Effector memory CD8-positive, alpha-beta T cell (primary cell): ENCODE measurements at places on chromosomes 11 and 22.
A peak's percentile ranks its signal among the peaks of the same experiment; 100 is the strongest.

DNA sequence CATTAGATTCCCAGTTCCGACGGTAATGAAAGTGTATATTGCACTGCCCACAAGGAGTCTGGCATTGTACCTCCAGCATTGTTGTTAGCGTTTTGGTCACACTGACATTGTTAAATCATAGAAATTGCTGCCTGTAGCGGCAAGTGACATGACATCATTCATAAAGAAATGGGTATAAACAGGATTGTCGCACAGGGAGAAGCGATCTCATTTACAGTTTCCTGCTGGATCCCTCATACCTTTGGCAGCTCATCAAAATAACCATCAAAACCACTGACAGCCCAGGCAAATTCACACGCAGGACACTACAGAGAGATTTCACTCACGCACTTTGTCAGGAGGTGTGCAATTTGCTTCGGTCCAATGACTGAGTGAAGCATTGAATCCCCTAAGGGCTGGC lies 3.5 kb downstream of the HTR3B start:
- DNase-seq: no peak

DNA sequence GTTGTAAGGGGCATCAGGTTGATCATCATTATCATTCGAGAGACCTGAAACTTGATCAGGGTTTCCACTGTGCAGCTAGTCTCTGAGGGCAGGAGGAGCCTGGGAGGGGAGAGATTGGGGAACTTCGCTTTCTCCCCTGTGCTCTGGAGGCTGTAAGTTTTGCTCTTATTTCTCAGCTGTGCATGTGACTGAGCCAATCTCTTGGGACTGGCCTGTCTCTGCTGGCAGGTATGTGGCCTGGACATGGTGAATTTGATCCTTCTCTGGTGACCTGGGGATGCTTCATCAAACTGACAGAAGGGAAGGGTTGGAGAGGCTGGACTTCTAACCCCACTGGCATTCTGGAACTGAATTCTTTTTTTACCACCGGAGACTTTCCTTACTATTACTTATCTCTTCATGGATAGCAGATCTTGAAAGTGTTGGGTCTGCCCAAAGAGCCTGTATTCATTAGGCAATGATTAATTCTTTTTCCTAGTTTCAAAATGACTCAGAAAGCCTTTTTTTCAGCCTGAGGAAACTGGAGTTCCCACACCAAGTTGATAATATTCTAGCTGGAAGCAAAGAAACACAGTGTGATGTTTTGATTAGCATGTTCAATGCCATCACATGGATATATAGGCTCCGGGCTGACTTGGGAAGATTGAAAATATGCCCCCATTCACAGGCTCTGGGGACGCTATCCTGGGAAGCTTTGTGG lies 36.5 kb downstream of the TSPAN18 start:
- no peak for DNase-seq

DNA sequence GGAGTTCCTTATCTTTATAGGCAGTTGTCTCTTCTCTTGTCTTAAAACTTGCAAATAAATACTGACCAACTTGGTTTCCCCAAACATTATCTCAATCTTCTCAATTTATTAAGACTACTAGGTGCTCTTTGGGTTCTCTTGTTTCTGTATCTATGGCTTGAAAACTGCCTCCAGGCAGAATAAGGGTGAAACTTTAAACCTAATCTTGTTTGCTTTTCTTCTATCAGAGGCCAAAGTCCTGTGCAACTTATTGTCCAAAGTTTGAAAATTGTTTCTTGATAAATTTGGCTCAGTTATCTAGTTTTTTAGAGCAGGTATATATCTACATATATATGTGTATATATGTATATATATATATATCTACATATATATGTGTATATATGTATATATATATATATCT lies 110.1 kb upstream of the ANO5 start:
- DNase-seq: no peak

DNA sequence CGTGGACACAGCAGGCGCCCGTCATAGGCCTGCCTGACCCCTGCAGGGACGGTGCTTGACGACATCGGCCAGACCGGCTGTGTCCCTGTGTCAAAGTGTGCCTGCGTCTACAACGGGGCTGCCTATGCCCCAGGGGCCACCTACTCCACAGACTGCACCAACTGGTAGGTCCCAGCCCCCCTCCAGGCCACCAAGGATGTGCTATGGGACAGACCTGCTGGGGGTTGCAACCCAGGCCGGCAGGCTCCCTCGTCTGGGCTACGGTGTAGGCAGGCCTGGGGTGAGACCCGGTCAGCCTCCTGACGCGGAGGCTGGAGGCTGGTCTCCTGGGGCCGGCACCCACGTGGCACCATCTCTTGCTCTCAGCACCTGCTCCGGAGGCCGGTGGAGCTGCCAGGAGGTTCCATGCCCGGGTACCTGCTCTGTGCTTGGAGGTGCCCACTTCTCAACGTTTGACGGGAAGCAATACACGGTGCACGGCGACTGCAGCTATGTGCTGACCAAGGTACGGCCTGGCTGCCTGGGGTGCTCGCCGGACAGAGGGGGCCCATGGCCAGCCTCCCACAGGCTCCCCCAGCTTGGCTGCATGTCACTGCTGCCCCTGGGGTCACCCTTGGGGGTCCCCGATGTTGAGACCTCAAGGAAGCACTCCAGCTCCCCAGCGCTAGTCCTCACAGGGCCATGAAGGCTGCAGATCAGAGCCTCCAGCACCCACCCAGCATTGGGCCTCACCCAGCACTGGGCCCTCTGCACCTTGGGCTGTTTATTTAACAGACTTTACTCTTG lies 7.7 kb downstream of the MUC5AC start:
- no peak for DNase-seq

DNA sequence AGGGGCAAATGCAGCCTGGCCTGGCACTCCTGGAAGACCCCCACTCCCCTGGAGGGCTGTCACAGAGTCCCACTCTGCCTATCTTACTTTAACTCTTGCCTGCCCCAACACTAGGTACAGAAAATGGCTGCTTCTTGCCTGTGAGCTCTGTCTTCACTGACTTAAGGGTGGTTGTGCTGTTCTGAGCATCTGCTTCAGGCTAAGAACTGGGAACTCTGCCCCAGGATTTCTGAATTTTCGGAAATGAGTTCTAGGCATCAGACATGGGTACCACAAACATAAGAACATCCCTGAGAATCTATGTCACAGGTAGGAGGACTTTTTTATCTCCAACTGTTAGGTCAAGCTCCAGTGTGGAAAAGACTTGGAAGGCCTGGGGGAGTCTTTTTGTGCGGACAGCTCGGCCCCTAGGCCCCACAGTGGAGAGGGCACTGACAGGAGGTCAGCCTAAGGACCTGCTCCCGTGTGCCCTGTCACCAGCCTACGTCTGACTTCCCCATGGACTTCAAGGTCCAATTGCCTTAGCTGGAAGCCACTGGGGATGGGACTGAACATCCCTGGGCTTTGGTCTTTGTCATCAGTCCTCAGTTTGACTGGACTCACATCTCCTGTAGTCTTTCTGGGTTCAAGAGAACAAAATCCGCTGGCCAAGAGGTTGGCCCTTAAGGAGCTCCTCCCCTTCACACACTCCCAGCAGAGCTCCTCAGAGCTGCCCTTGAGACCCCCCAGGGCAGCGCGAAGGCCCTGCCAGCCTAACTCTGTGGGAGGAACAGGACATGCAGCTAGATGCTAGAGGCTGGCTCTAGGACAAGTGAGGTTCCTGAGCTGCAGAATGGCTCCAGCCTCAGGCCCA lies 31.9 kb downstream of the PPP2R1B start:
- DNase-seq: no peak

DNA sequence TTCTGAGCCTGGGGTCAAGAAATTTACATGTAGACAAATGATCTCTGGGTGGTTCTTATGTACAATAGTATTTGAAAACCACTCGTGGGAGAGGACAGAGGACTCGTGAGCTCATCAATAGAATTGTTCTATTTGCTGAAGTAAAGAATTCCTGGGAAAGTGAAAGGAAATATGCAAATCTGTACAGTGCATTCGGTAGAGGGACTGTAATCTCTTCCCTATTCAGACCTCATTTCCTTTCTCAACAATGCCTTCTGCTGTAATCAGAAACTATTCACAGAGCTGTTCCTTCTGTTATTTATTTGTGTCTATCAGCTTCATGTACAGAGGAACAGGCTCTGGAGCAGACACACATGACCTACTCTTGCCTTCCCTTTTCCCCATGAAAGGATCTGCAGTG lies 709.4 kb upstream of the KIRREL3 start:
- DNase-seq: no peak

GRCh38 chr22:34017205-34017604 lies 96.9 kb upstream of the LARGE1 start:
- no peak for DNase-seq

DNA sequence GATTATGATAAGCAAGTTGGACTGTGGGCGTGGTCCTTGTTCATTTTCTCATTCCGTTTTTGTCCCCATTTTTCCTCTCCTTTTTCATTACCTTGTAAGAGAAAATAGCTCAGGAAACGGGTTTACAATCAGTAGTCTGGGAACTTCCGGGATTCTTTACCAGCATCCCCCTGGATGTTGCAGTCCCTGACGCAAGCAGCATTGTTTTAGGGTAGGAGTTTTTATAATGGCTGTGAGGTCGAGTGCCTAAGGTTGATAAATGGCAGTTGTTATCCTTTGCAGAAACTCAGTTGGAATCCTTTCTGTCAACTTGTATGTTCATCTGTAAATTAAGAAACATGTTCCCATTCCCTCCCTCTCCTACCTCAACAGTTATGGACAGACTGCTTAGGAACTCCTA lies 68.3 kb downstream of the ARHGEF12 start:
- no peak for DNase-seq

DNA sequence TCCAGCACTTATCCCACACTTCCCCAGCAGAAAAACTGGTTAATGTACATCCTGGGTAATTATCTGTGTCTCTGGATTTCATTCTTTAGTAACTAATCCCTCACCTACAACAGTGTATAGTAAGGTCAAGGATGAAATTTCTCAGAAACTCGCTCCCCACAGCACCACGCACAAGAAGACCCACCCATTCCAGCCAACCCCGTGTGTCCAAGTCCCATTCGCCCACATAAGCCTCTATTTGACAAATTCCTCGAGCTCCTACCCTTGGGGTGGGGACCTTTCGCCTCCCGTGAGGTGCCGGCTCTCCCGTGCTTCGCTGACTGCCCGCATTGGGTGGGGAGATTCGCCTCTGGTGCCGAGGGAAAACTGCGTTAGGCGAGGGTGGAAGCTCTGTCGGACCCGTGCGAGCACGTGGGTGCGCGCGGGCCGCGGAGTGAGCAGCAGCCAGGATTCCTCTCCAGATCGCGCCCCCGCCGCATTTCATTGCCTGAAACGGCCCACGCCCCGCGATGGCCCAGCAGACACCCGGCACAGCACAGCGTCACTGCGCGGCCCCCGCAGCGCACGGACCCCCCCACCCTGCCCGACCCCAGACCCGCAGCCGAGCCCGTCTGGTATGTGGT lies 866 bp downstream of the EXPH5 start:
- peak; percentile 0 for DNase-seq

GRCh38 chr11:132943357-132943705 lies 589.0 kb downstream of the OPCML start:
- DNase-seq: no peak

DNA sequence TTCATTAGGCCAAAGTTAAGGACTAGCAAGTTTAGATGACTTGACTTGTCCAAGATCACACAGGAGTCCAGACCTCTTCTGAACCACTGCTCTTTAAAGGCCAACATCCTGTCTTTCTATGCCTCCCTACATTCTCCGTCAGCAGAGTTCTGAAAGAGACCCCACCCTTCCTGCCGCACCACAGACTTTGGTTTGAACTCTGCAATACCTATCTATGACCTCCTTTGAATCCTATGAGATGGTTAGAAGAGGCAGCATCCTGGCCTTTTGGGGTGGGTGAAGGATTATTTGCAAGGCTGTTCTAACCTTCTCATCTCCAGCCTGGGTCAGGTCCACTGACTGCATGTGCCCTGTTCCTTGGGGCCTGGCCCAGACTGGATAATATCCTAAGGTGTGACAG lies 4.3 kb upstream of the RRM1 start:
- DNase-seq: peak; percentile 47

GRCh38 chr22:42560781-42561180 lies 7.0 kb downstream of the SERHL2 start:
- no peak for DNase-seq

- DNase-seq: no peak
Observed at GRCh38 chr22:19201130-19201868, 22.8 kb upstream of the SLC25A1 start.

DNA sequence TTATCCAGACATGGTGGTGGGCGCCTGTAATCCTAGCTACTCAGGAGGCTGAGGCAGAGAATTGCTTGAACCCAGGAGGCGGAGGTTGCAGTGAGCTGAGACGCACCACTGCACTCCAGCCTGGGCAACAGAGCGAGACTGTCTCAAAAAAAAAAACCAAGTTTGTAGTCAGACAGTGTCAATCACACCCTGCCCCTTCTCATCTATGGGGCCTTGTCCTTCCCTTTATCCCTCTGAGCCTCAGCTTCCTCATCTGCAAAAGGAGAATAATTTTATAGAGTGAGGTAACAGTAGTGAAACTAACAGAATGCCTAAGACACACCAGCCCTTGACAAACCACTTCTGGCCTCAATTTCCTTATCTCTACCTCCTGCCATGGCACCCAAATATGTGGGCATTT lies 10.7 kb downstream of the BCL9L start:
- no peak for DNase-seq

DNA sequence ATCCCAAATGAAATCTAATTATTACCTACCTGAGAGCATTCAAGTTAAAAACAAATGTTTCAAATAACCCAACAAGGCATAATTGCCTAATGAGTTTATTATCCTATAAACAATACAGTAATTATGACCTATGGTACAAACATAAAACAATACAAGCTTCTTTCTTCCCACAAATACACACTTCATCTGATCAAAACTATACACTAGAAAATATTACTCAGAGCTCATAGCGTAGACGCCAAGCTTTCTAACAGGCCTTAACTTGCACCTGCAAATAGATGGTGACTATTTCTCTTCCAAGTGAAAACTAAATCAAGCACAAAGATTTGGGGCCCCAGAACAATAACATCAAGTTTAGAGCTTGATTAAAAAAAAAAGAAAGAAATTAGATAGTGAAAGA lies 78.1 kb downstream of the SOX6 start:
- no peak for DNase-seq

- no peak for DNase-seq
Observed at GRCh38 chr11:66056501-66056900, 4.3 kb downstream of the SF3B2 start.

DNA sequence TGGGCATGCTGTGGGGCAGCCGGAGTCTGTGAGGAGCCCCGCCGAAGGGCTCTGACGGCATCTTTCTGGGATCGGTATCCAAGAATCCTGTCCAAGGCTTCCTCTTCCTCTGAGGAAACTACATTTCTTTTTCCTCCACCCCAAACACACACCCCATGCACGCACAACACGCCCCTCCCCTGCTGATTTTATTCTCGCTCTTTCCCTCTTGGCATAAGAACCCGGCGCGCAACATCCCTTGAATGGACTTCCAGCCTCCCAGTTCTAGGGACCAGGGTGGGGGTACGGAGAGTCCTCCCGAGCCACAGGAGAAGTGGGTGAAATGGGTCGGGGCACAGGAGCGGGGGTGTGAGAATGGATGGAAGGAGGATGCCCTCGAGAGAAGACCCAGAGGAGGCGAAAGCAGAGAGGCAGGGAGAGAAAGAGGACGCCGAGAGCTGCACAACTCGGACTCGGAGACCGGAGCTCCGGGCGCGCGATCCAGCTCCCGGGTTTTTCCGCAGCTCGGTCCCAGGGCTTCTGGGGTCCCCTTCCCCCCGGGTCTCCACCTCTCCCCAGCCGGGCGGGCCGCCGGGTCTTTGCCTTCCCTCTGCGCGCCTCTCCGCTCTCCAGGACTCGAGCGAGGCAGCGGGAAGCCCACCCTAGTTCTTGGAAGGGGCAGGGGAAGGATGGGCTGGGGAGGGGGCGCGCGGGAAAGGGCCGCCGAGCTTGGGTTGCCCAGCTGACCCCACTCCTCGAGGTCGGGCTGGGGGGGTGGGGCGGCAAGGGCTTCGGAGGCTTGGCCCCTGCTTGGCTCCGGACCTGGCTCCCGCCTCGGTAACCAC lies 1.5 kb upstream of the LARGE1 start:
- no peak for DNase-seq
